ENCODE measurements at places on chromosomes 12 and 14.

- DNase-seq = no peak
Observed at GRCh38 chr14:64848239-64848638, 31.5 kb downstream of the SPTB start.

- no peak for DNase-seq
Observed at GRCh38 chr14:72743626-72744025, 150.3 kb downstream of the DPF3 start.

DNA sequence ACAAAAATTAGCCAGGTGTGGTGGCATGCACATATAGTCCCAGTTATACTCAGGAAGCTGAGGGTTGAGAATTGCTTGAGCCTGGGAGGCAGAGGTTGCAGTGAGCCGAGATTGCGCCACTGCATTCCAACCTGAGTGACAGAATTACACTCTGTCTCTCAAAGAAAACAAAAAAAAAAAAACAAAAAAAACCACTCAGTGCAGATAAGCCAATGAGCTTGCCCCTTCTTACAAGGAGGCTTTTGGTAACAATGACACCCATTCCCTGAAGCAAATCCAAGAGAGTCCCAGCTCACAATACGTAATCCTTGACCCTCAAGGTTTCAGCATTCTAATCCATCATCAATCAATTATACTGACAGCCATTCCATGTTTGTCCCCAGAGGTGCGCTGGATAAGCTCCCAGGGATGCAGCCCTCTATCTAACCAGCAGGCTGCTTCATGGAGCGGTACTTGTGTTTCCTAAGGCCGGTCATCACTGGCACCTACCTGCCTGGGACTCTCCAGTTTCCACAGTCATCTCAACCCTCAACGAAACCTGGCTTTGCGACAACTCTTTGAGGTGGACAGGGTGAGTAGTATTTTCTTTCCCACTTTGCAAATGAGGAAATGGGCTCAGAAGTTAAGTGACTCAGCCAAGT, 12.4 kb downstream of the GCN1 start:
- DNase-seq = no peak

DNA sequence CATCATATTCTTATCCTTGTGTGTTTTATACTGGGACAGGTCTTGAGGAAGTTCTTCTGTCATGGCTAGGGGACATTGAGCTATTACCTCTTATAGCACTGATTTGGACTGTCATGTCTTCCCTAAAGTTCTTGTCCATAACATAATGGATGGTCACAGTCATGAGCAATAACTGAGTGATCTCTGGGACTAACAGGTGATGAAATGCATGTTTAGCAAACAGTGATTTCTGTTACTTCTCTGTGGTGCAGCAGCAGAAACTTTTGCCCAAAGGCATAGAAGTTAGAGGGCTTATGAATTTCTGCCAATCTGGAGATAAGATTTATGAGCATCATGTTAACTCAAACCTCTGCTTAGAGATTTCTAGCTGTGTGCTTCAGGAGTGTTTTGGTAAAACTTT, 5.9 kb downstream of the ADIPOR2 start:
- DNase-seq = no peak

- no peak for DNase-seq
Observed at GRCh38 chr12:58967561-58967960, 47.3 kb upstream of the LRIG3 start.

- DNase-seq = no peak
Observed at GRCh38 chr12:12549426-12549825, 13.2 kb downstream of the DUSP16 start.

Measured in activated CD4-positive, alpha-beta T cell treated with anti-CD3 and anti-CD28 coated beads, Interleukin-2, Interleukin-6, amounts not matched to agents 100 ng/mL and 50 ng/mL, durations not matched to agents 16 hours and 8 hours (primary cell).